ENCODE measurements at places on chromosomes 5 and 9.

- DNase-seq: no peak
These were observed 51.2 kb upstream of the SNAPC3 start for GRCh38 chr9:15371448-15371845.

DNA sequence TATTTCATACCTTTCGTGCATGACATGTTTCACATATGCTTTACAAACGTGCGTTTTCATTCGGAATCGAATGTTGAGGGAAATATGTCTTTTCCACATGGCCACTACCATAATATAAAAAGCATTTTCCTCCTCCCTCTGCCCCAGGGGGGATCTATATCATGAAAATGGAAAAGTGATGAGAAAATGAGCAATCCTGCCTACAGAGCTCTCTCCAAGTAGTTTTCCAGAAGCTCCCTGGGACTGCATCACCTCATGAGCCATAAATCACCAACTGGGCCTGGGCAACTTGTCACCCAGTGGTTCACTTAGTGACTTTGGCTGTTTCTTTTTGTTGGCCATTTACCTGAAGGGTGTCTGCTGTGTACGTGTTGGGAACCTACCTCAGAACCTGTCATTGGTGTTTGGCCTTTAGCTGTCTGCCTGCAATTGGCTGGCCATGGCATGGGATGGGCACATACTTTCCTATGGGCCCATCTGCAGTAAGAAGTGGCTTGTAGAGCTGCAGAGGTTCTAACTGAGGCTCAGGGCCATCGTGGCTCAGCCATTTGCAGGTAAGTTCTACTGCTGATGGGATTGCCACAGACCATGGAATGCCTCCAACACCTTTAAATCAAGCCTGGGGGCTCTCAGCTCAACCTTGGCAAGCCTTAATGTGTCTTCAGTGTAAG lies 9.5 kb upstream of the TIFAB start:
- DNase-seq: no peak

GRCh38 chr5:54090495-54091120 lies 219.8 kb downstream of the ARL15 start:
- DNase-seq: no peak

GRCh38 chr5:135242021-135242865 lies 156.8 kb downstream of the MACROH2A1 start:
- DNase-seq: no peak

DNA sequence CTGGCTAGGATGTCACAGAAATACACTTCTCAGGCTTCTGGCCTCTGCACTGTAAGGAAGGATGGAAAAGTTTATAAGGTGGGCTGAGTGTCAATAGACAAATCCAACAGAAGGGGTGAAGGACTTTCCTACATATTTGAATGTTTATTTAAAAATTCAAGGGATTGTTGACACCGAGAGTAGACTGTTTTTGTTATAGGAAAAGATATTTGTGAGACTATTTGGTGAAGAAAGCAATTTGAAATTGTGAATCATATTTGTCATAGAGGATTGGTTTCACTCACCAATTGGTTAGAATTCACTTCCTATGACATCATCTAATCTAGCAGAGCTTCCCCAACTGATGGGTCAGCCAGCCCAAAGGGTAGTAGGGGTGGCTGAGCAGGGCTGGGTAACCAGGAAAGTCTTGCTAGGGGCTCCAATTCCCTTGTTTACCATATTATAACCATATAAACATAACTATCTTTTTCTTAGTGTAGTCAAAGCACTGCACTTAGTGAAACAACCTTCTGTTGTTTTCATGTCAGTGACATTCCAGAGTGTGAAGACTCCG lies 14.9 kb upstream of the MEGF10 start:
- no peak for DNase-seq

GRCh38 chr5:67986761-67987160 lies 228.8 kb upstream of the PIK3R1 start:
- DNase-seq: no peak

GRCh38 chr9:76486151-76486550 lies 27.2 kb downstream of the GCNT1 start:
- DNase-seq: no peak

- DNase-seq: no peak
These were observed 128.3 kb downstream of the SLF1 start for GRCh38 chr5:94746731-94747124.

DNA sequence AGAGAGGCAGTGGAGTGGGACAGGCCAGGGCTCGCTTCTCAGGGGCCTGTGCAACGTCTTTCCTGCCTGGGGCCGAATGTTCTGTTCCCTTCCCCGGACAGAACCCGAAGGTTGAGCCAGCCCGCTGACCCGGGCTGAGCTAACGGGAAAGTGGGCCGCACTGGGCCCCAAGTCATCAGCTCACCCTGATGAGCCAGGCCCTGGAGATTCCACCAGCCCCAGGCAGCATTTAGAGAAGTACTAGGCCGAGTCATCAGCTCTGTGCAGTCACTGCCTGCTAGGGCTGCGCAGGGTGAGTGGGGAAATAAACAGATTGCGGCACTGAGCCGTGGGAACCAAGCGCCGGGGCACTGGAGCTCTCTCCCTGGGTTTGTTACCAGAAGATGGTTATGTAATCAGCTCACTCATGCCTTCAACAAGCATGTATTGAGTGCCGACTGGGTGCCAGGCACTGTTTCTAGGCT lies 29.1 kb upstream of the DUSP1 start:
- DNase-seq: peak; percentile 17

DNA sequence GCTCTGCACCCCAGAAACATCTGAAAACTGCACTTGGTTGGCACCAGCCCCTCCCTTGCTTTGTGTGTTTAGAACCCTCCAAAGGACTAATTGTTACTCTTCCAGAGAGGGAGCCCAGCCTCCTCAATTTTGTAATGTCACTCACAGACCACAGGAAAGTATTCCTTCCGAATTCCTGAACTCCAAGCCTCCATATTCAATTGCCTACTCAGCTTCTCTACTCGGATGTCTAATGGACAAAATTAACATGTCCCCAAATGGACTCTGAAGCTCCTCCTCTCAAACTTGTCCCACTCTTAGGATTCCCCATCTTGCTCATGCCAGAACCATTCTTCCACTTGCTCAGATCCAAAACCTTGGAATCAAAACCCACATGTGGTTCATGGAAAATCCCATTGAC lies 3.9 kb upstream of the TMEM171 start:
- no peak for DNase-seq

DNA sequence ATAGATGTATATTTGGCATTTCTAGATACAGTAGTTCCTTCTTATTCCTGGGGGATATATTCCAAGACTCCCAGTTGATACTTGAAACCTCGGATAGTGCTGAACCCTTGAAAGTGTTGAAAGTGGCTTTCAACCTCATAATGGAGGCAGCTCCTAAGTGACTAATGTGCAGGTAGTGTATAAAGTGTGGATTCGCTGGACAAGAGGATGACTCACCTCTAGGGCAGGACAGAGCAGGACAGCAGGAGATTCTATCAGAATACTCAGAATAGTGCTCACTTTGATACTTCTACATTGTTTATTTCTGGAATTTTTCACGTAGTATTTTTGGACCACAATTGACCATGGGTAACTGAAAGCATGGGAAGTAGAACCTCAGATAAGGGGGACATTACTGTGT lies 1138.9 kb upstream of the WWC1 start:
- no peak for DNase-seq

- DNase-seq: no peak
These were observed 15.5 kb downstream of the SLC22A4 start for GRCh38 chr5:132309679-132310078.

GRCh38 chr9:3962496-3962895 lies 337.4 kb downstream of the GLIS3 start:
- DNase-seq: no peak

GRCh38 chr5:172849606-172850453 lies 15.8 kb downstream of the ERGIC1 start:
- no peak for DNase-seq

DNA sequence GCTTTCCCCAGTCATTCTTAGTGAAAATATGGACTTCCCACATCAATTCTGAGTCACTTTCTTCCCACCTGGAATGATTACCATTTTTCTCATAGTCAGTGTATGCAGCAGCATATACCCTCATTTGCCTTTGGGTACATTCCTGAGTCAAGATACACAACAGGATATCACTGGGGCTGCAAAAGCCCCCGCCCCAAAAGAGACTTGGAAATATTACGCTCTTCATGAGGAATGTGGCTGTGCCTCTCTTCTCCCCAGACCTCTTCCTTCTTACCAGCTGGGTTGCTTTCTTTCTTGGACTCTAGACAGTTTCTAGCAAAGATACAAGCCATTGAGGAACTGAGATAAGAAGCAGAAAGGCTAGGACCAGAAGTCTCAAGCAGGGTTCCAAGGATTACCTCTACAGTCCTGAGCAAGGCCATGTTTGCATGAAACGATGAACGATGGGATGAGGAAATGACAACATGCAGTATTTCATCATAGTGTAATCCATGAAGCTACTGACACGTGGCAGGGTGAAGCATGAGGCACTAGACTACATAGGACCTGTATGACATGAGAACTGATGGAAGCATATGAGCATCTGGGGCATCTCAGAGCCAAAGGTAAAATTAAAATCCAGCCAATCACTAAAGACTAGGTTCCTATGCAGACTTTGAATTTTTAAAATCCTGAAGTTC lies 218.1 kb downstream of the RAB3C start:
- DNase-seq: no peak

GRCh38 chr9:90460220-90460619 lies 182.4 kb downstream of the DIRAS2 start:
- no peak for DNase-seq

- no peak for DNase-seq
These were observed 1167.7 kb downstream of the MAT2B start for GRCh38 chr5:164672931-164673694.

- DNase-seq: no peak
These were observed 477.7 kb downstream of the TAF11L14 start for GRCh38 chr5:18111906-18112465.

DNA sequence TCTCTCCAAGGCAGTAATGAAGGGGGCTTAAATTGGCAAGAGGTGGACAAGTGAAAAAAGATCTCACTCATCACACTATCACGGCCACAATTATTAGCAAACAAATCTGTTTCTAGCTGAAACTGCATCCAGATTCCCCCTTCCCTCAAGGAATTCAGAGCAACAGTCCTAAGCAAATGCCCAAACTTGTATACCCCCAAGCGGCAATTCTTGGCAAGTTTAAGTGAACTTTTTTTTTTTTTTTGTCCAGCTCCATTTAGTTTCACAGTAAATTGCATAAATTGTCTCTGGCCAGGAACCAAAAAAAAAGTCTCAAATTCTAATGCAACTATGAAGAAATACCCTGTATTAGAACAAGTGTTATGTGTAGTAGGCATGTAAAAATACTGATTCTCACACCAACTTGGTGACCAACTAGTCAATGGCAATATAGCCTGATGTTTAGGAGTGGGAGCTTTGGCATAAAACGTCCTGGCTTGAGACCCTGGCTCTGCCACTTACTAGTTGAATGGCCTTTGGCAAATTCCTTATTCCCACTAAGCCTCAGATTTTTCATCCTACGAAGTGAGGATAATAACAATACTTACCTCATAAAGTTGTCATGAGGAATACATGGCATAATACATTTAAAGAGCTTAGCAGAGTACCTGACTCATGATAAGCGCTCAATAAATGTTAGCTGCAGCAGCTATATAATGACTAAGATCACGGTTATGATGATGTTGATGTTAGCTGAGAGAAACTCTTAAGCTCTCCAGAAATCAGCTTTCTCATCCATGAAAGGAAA lies 193.2 kb downstream of the ADAMTSL1 start:
- no peak for DNase-seq

DNA sequence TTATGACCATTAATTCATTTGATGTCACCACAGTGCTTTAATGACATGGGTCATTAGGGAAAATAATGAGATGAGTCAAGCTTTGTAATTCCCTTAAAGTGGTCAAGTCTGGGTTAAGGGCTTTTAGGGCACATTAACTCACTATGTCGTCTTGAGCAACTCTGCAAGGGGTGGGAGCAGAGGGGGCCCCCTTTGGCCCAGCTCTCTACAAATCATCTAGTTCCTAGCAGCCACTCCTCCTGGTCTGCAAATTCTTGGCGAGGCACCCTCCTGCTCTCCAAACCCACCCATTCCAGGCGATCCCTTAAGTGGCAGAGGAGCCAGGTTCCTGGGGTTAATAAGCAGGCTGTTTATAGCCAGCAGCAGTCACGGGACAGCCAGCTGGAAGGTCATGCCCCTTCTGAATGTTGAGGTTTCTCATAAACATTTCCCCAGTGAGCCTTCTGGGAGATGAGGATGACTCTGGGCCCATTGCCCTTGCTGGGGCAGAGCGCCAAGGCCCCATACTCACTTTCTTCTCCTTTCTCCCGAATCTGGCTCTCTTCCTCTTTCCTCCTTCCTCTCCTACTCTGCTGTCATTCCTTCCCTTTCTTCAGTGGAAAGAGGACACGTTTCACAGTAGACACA lies 14.3 kb upstream of the GPX3 start:
- DNase-seq: no peak

- DNase-seq: no peak
These were observed 160.0 kb downstream of the TMEM161B start for GRCh38 chr5:88108490-88109279.

DNA sequence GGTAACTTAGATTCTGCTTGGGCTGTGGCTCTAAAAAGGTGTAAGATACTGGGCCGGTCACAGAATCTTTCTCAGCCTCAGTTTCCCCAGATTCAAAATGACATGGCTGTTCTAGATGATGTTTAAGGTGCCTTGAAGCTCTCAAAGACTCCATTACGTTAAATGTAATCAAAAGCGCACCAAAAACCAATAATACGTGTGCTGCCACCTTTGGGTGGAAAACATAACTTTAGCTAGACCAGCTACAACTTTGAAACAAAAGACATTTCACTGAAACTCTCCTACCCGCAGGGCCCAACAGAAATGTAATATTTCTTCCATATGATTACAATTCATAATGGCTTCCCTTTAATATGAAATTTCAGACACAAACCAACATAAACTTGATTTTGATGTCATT lies 35.0 kb upstream of the PCSK5 start:
- no peak for DNase-seq

GRCh38 chr5:6737043-6737941 lies 24.1 kb downstream of the TENT4A start:
- no peak for DNase-seq

GRCh38 chr5:120790339-120790738 lies 326.2 kb downstream of the PRR16 start:
- no peak for DNase-seq

GRCh38 chr9:120463765-120464164 lies 116.2 kb downstream of the CDK5RAP2 start:
- DNase-seq: no peak

DNA sequence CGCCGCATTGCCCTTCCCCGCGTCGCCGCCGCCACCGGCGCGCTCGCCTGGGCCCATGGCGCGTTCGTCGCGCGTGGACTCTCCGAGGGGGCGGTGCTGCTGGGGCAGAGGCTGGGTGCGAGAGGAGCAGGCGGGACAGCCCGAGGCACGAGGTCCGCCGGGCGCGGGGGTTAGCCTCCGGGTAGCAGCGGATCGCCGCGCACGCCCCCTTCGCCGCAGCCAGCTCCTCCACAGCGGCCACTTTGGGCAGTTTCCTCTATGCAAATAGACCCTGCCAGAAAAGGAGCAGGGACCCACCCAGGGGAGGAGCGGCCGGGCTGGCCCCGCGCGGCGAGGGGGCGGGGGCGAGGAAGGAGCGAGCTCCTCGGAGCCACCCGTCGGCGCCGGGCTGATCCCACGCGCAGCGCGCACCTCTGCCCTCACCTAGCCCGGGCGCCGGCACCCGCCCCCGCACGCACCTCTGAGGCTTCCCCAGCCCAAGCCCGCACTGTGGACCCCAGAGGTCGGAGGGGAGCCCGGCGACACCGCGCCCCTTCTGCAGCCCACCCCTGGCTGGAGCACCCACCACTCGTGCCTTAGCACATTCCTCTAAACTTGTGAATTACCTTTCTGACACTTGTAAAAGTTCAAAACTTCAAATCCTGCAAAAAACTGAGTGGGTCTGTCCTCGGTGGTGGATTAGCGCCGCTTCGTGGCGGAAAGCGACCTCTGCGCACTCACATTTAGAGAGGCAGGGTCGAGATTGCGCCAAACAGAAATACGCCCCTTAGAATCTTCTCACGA lies at the start of gene COL23A1:
COL23A1 (minus strand) TSS at position 253 of the 783 bp plus-strand sequence.
- DNase-seq: peak; percentile 26

Data from CD4-positive, alpha-beta T cell treated with Interleukin-2 at 100 ng/mL for 4 hours (primary cell).